ENCODE measurements at places on chromosomes 7 and 10.

DNA sequence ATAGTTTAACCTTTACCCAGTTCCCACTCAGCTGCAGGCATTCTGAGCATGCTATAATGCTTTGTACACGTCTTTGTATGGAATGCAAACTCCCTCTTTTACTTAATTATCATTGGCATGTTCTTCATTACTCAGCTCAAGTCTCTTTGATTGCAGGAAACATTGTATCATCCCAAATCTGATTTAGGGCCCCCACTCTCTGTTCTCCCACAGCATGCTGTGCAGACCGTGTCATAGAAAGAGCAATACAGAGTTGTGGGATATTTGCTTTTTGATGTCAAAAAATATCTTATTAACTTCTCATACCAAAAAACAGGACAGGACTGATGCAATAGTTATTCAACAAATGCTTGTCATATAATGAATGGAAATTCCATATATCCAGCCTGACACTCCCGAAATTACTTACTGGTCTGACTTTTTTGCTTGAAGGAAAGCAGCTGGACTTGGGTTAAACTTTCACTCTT, 1081.5 kb upstream of the C7orf33 start:
- DNase-seq: no peak

GRCh38 chr10:3135006-3135405, 37.6 kb downstream of the PITRM1 start:
- no peak for DNase-seq

DNA sequence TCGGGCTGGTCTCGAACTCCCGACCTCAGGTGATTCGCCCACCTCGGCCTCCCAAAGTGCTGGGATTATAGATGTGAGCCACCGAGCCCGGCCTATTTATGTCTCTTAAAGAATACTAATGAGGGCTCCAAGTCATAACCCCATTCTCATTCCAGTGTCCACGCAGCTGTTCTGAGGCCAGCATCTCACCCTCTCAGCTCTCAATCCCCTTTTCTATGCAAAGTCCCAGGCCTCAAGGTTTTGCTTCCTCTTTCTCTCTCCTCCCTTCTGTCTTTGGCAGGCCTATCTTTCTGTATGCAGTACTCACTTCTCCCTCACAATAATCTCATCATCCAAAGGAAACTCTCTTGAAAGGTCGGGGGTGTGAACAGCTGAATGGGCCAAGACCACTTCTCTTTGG, 28.0 kb upstream of the VSIR start:
- DNase-seq: no peak

DNA sequence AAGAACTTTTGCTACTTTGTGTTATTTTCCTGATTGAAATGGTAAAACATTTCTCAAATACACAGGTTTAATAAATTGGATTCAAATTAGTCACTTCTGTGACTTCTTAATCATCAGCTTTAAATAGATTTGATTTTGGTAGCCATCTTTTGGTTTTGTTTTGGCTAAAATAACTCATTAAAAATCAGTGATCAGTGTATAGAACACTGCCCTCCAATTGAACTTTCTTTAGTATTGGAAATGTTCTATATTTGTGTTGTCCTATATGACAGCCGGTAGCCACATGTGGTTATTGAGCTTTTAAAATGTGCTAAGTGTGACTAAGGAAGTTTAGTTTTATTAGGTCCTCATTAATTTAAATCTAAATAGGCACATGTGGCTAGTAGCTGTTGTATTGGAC, 50.4 kb downstream of the GLCCI1 start:
- DNase-seq: no peak

DNA sequence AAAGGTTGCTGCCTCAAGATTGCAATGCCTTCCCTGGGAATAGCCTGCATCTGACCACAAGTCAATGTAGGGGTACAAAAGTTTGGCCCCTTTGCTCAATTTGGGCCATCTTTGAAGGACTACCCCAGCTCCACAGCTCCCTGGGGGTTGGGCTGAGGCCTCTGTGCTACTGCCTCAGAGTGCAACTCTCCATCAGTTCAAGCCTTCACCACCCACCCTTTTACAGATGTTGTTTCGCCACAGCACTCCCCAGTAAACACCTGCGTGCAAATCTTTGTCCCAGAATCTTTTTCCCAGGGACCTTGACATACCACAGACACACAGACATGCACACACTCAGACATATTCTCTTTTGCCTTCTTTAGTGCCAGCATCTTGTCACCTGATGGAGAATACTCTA, 66.0 kb upstream of the ANKRD1 start:
- no peak for DNase-seq

DNA sequence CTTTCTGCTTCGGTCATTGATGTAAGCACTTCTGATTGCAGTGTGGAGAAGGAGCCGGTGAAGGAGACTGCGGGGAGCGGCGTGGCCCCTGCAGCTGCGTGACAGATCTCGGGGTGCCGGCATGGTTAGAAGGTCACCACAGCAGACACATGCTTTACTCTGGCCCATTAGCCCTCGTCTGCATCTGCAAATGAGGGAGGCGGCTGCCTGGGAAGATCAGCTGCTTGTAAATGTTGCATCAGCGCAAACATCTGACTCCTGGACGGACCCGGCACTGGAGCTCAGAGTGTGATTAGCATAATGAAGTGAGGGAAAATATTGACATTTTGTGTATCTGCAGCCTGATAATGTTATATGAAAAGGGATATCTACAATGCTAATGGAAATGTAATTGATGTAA, 30.5 kb upstream of the MNX1 start:
- no peak for DNase-seq

DNA sequence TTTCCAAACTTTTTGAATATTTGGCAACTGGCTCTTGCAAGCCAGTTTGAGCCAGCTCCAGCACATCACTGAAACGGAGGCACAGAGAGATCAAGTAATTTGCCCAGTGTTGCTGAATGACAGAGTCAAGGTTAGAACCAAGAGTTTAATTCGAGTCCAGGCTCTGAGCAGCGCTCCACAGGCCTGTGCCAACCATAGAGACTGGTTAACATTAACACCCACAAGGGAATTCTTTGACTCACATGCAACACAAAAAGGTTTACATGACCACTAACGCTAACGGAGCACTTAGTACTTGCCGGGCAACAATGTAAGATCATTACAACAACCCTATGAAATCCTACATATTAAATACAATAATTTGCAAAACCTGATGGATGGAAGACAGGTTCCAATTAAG, 1.5 kb downstream of the RGS10 start:
- DNase-seq: no peak

GRCh38 chr7:93046641-93047040, 71.1 kb downstream of the SAMD9 start:
- DNase-seq: no peak

DNA sequence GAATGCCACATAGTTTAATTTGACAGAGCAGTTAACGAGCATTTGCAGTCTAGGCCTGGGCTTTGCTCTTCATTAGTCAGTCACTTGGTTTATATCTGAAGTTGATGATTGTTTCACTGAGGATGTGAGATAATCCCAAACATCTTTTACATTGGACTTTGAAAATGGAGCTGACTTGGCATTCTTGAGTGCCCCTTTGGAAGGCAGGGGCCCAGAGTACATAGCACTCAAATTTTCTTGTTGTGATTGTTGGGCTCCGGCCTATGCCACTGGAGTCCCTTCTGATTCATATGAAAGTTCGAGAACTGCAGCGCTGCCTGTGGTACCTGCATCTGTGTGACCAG, 21.9 kb downstream of the DNAJB6 start:
- no peak for DNase-seq

GRCh38 chr10:76299501-76299900, 868.1 kb downstream of the LRMDA start:
- no peak for DNase-seq

Data from inflammatory macrophage treated with lipopolysaccharide for 1 hour (primary cell).